Stimulated activated CD4-positive, alpha-beta T cell treated with anti-CD3 and anti-CD28 coated beads, Interleukin-4, amount 100 ng/mL, for 1 hour (primary cell): ENCODE measurements at places on chromosomes 11 and 22.

DNA sequence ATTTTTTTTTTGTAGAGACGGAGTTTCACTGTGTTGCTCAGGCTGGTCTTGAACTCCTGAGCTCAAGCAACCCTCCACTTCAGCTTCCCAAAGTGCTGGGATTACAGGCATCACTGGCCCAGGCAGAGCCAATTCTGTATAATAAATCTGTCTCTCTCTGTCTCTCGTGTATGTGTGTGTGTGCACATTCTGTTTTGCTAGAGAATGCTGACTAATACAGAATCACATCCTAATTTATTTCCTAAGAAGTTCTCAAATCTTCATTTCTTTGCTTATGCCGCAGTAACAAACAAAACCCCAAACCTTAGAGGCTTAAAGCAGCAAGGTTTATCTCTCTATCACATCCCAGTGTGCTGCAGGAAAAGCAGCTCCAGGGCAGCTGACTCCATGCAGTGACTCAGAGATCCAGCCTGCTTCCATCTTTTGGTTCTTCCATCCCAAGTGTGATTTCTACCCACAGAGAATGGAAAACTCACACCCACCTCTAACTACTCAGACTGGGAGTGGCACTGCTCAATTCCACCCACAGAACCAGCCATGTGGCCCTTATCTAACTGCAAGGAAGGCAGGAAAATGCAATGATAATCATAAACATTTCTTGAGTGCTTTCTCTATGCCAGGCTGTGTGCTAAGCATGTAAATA is 35.1 kb upstream of the LRRC10B start:
- DNase-seq = no peak

GRCh38 chr11:44324749-44325525 is 15.0 kb upstream of the ALX4 start:
- no peak for DNase-seq

DNA sequence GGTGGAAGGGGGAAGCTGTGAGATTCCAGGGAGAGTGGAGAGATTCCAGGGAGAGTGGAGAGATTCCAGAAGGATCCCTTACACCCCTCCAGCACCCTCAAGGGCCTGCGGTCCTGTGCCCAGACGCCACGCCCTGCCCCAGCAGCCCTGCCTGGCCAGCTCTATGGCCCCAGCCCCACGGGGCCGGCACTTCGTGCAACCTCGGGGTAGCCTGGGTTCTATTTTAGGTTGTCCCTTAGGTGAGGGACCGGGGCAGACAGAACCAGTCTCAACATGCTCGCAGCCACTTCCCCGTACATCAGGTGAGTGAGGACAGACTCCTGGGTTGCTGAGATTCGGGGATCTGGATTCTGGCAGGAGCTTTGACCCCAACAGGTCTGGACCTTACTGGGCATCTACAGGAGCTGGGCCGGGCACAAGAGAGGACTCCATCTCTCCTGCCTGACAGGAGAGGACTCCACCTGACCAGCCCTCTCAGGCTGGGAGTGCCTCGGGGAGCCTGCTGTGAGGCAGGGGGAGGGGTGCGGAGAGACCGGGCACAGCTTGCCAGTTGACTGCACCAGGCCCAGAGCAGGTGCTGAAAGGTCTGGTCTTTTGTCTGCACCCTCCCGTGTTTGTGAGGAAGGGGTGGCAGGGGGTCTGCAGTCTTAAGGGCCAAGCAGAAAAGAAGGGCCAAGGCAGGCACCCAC is 8.5 kb upstream of the ADORA2A start:
- DNase-seq = no peak

DNA sequence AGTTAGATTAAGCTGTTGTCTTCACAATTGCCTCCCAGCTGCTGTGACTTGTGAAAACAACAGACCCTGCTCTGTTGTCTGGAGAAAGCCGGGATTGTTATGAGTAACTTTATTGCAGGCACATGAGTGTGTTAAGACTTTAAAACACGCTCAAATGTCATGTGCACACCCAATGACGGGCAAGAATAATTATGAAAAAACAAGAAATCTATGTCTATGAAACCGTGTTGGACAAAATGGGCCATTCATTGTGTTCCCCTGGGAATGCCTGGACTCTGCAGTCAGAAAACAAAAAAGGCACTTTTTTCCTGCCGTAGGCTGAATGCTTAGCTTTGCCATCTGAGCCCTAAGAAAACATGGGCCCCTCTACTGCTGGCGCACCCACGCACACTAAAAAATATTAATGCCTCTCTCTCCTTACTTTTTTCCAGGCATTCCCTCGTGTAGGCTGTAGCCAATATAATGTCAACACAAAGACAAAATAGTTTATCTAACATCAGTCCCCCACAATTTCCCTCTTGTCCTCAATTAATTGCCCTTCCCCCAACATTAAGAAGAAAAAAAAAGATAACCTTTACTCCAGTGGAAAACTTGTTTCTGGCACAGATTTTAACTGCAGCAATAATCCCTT is 207.9 kb downstream of the SOX6 start:
- DNase-seq = no peak

DNA sequence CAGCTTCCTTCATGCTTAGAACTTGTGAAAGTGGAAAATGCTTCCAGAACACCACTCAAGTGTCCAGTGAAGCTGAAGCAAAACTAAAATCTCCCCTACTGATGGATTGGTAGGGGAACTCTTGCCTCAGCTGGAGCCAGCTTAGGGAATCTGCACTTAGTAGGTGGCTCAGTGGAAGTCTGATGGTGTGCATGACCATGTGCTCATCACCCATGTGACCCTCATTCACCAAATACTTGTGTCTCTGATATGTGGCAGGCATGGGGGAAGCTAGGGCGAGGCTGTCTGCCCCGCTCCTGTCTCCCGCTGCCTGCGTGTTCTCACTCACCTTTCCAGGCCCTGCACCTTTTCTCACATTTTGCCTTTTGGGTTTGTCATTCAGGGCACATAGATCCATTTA is 7.2 kb downstream of the TEAD1 start:
- DNase-seq = no peak

GRCh38 chr11:115819014-115819413 is 314.8 kb upstream of the CADM1 start:
- DNase-seq = no peak

- no peak for DNase-seq
These were observed 8.0 kb upstream of the NDUFS8 start for GRCh38 chr11:68022531-68022930.

GRCh38 chr11:6682591-6682935 is 577 bp downstream of the MRPL17 start:
- DNase-seq = no peak

- DNase-seq = no peak
These were observed 79.0 kb upstream of the HEPHL1 start for GRCh38 chr11:93942176-93942575.

- no peak for DNase-seq
These were observed 4.4 kb downstream of the ARRB1 start for GRCh38 chr11:75346912-75347647.

DNA sequence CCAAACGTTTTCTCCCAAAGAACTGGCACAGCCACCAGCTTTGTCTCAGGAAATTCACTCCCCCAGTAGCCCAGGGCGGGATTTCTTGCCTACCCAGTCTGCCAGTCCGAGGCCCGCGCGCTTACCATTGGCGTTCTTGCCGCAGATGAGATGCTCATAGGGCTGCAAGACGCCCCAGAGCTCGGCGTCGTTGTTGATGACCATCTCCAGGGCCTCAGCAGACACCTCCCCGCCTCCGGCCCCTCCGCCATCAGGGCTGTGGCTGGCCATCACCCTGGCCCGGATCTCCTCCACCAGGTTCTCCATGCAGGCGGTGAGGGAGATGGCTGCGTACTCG is 1.3 kb downstream of the ABTB2 start:
- DNase-seq = peak; percentile 22

DNA sequence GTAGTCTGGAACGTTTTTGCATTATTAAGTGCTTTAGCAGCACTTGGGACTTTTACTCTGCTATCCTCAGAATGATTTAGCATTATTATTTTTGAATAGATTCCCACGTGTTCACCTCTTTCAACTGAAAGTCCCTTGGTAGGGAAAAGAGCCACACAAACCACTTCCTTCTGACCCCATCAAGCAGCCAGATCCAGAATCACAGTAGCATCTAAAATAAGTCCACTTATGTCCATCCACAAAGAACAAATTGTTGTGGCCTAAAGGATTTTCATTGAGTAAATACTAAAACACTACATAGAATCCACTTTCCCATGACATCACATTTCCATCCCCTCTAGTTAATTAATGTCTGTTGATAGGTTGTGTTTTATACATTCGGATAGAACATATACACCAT is 381.7 kb downstream of the AASDHPPT start:
- DNase-seq = no peak

DNA sequence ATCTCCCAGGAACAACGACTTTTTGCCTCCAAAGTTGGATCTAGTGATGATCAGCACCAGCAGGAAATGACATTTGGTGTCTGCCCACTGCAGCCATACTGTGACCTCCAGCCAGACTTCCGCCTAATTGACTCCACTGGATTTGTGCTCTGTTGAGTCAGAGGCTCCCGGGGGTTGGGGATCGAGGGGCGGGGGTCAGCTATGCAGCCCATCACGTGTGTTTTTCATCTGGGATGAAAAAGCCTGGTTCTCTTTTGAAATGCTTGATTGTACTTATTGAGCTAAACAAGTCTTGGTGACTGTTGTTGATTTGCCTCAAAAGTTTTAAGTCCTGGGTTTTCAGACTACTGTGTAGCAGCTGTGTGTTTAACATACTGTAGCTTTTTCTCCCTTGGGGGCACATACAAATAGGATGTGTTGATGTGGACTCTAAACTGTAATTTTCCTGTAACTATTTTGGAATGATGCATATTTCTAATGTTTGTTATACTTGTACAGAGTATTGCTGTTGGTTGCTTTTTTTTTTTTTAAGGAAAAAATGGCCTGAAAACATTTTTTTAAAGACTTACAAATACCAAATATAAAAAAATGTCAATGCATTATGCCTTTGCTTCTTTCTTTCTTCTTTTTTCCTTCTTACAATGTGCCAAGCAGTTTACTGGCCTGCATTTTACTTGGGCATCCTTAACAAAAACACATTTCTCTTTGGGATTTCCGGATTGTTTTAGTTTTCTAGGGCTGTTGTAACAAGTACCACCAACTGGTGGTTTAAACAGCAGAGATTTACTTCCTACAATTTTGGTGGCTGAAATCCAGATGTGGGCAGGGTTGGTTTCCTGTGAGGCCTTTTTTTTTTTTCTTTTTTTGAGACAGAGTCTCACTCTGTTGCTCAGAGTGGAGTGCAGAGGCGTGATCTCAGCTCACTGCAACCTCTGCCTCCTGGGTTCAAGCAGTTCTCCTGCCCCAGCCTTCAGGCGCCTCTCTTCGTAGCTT is 46.1 kb upstream of the OR4B1 start:
- no peak for DNase-seq

GRCh38 chr11:3002871-3003270 is 10.7 kb upstream of the NAP1L4 start:
- DNase-seq = no peak

- DNase-seq = no peak
These were observed 38.6 kb downstream of the ARHGAP1 start for GRCh38 chr11:46661836-46662235.

DNA sequence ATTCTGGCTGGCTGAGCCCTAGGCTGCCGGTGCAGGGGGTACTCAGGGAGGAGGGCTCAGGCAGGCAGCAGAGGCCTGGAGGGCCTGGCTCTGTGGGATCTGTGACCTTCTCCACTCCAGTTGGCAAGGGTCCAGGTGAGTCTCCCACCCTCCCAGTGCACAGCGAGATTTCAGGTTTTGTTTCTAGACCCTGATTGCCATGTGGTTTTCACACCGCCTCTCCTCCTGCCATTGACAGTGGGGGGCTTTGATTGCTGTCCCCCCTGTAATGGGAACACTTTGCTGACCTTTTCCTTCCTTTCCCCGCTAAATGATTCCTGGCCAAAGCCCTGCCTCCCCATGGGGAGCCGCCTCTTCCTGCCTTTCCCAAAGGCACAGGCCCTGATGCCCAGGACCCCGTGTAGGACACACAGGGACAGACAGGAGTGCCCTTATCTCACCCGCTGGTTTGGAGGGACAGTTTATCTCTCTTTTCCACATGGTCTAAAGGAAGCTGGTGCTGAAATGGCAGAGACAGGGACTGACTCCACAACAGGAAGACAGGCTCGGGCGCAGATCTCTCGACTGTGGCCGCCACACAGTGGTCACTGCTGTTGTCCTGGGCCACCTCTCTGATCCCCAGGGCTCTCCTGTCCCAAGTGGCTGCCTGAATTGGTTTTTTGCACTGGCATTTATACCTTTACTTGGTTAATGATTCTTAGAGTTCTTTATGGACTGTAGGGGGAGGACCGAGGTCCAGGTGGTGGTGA is 43.4 kb downstream of the BCR start:
- no peak for DNase-seq

DNA sequence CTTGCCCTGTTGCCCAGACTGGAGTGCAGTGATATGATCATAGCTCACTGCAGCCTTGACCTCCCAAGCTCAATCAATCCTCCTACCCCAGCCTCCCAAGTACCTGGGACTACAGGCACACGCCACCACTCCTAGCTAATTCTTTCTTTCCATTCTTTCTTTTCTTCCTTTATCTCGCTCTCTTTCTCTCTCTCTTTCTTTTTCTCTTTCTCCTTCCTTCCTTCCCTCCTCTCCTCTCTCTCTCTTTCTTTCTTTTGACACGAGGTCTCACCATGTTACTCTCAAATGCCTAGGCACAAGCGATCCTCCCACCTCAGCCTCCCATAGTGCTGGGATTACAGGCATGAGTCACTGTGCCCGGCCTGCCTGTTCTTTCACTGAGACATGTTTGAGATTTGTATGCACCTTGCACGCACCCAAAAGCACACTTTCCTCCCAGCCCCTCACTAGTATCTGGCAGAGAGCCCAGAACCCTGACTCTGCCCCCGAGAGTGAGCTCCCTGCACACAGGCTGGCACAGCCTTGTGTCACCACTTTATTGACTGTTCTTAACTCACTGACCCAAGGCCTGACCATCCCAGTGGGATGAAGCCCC is 56.8 kb downstream of the CD6 start:
- DNase-seq = peak; percentile 75

GRCh38 chr22:33831207-33831606 is 89.1 kb downstream of the LARGE1 start:
- no peak for DNase-seq

- DNase-seq = no peak
These were observed 14.3 kb downstream of the DGCR8 start for GRCh38 chr22:20094197-20094807.

DNA sequence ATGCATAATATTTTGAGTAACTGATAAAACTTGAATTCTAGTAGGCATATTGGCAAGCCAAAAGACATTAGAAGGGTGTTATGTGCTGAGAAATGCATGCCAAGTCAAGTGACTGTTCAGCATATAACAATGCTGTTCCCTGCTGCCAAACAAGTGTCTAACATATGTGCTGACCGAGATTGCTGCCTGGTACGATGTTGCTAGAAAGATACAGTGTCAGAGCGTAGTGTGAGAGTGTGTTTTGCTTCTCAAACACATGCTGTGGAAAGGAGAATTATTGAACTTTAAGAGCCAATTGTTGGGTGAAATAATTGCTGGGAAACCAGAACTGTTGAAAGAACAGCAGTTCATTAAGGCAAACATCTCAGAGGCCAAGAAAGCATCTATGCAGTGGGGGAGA is 71.3 kb upstream of the GRIA4 start:
- DNase-seq = no peak

DNA sequence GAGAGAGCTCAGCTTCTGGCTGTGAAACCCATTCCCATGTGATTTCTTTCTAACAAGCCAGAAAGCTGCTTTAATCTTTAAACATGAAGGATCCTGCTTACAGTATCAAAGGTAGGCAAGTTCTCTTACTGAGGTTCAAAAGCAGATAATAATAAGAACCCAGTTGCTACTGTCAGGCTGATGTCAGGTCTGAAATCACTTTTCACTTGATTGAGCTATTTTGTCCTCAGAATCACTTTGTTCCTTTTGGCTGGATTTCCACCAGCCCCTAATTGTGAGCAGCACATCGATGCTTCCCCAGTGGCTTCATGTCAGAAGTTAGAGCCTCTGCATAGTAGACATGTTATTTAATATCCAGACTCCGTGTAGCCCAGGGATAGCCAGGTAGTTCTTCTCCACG is 55.8 kb upstream of the CEP295 start:
- no peak for DNase-seq
